Activated T-cell treated with anti-CD3 and anti-CD28 coated beads, Interleukin-2, amount 50 U/mL, for 24 hours (primary cell): ENCODE measurements at places on chromosomes 1 and 21.
A peak's percentile ranks its signal among the peaks of the same experiment; 100 is the strongest.

GRCh38 chr1:61926597-61926996, 184.3 kb downstream of the PATJ start:
- no peak for DNase-seq

- peak; percentile 62 for DNase-seq
Observed at GRCh38 chr1:115976062-115976920, at the start of gene SLC22A15. SLC22A15 (plus strand) TSS chr1:115976513; CDS start chr1:115976628, 115 bp downstream.

DNA sequence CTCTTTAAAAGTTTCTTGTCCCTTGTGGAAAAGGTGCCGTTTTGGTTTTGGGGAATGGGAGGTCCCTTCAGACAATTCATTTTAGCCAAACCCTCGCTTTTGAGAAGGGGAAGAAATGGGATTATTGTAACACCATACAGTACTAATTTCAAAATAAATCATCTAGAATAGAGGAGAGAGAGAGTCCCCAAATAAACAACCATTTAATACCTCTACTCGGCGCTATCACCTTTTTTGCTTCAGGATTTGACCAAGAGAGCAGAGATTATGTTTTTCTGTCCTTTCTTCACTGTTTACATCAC, 770 bp upstream of the RC3H1 start:
- no peak for DNase-seq

DNA sequence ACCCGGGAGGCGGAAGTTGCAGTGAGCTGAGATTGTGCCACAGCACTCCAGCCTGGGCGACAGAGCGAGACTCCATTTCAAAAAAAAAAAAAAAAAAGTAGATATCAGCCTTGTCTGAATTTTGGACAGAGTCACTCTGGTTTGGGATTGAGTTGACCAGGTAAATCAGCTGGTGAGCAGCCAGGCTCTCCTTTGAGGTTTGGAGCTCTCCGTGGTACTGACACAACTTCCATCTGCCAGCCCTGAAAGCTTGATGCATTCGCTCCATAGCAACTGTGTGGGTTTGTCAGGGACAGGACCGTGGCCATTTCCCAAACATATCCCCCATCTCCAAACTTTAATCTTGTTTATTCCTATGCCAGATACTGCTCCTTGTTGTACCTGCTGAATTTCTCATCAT, 155.2 kb downstream of the DMRTA2 start:
- no peak for DNase-seq

DNA sequence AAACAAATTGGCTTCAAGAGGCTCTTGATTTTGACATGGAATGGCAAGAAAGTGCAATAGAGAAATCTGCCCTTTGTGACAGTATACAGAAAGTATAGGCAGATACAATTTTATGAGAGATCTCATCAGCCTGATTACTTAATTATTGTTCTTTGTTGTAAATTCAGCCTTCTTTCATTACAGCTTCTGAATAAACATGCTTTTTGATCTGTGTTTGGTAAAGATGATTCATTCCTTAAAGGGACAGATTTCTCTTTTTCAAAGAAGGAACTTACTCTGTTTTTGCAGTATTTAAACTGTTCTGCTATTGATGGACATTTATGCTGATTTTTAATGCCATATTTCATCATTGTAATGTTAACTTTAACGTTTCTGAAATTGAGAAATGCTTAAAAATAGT, 13.7 kb upstream of the MPC2 start:
- no peak for DNase-seq

DNA sequence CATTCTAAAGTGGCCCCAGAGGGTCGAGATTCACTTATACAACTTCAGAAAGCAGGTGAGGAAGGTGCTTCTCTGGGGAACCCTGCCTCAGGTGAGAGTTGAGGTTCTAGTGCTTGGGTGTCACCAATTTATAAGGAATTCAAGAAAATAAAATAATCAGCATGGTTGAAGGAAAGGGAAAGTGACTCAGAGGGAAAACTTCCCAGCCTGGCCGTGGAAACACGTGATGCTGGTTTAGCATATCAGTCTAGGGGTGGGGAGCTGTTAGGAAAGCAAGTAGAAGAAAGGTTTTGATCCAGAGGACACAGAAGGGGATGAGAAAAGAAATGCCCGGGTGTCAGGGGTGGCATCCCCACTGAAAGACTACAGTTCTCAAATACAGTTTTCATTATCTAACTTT, 37.7 kb upstream of the TMEM125 start:
- DNase-seq = no peak

DNA sequence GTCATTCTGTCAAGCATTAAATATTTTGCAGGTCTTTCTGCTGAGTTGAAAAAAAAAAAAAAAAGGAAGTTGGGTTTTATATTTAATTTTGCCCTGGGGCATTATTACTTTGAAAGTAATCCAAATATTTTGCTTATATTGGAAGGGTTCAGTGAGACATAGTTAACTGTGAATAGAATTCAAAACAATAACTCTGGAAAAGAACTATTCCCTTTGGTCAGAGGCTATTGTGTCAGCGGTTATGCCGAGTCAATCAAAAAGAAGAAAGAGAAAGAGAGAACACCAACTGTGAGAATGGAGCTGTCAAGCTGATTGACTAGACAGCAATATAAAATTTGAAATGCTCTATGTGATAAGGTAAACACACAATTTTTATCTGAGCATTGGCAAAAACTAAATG, 761.7 kb downstream of the ADGRL2 start:
- no peak for DNase-seq

GRCh38 chr1:223106856-223107255, 36.2 kb downstream of the TLR5 start:
- DNase-seq = no peak

- no peak for DNase-seq
Observed at GRCh38 chr21:34913811-34914210, 135.3 kb downstream of the RUNX1 start.

DNA sequence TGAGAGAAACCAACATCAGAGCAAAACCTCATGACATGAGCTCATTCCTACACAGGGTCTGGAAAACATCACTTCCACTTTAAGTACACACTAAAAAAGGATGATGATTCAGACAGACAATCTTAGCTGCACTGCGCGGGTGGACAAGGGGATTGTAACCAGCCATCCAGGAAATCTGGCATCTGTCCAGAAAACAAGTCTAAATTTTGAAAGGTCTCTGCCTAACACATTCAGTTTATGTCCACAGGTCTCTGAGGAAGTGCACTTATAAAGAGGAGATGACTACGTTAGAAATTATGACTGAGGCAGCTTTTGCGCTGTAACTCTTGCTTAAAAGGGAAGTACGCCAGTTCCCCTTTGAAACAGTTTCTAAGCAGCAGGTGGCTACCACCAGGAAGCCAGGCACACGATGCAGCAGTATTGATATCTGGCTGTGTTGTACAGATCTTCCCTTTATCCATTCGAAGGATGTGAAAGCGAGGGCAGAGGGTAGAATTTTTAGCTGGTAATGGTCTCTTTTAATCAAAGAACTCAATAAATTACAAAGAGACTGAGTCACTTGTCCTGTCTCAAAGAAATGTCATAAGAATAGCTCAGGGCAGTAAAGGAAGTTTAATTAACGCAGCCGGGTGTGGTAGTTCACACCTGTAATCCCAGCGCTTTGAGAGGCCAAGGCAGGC, 128.0 kb downstream of the SETD4 start:
- no peak for DNase-seq

DNA sequence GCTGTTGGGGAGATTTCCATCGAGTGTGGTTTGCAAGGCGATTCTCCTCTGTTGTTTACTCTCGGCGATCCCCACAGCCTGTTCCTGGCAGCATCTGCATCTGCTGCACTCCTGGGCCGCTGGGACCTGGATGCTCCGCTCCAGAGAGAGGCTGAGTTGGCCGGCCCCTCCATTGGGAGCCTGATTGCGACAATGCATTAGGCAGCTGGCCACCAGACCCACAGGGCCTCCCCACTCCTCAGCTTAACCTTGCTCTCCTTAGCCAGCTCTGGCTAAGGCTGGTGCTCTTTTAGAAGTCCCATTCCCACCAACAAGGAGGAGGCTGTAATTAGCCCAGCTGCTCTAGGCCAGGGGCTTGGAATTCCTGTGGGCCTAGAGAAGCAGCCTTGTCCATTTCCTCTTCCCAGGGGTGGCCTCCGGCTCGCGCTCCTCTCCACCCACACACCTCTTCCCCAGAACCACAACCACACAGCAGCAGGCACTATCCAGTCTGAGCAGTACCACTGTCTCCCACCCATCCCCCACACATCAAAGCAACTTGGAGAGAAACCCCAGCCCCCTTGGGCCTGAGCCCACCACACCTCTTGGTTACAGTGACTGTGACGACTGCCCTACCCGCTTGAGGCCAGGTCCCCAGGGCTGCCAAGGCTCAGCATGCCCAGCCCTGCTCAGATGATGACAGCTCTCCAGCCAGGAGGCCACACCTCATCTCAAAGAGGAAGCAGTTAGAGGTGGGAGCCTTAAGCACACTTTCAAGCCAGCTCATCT, 193.8 kb upstream of the EDN2 start:
- DNase-seq = peak; percentile 28

DNA sequence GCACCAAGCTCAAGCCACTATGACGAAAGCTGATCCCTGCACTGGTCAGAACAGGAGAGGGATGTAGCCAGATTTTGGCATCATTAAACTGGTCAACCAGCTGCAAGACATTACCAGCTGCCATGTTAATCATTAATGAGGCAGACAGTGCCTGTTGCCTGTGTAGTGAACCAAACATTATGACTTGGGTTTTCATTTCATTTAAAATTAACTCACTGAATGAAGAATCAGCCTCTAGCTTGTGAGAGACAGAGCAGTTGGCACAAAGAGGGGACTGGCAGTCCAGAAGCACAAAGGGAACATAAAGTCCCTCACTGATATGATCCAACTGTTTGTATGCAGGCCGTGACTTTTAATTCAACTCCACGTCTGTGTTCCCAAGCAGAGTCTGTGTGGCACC, 318.9 kb downstream of the SEC16B start:
- no peak for DNase-seq

GRCh38 chr1:47471163-47471562, 33.3 kb downstream of the FOXD2 start:
- no peak for DNase-seq
